ENCODE measurements at places on chromosomes 5 and 9.

GRCh38 chr9:125479846-125480615, 218.4 kb downstream of the GAPVD1 start:
- no peak for DNase-seq

DNA sequence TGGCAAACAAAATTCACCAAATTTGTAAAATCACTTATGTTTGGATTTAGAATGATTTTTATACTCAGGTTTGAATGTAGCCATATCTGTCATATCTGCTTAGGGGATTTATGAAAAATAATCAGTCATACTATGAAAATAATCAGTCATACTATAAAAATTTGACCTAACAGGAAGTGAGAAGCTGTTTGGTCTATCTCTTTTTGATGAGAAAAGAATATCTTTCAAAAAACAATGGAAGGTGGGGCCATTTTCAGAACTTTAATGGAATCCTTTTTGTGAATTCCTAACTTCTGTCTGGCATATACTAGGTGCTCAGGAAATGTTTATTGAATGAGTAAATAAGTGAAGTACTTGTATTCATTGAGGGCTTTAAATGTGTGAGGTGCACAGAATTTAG, 70.1 kb downstream of the CWC27 start:
- DNase-seq = no peak

DNA sequence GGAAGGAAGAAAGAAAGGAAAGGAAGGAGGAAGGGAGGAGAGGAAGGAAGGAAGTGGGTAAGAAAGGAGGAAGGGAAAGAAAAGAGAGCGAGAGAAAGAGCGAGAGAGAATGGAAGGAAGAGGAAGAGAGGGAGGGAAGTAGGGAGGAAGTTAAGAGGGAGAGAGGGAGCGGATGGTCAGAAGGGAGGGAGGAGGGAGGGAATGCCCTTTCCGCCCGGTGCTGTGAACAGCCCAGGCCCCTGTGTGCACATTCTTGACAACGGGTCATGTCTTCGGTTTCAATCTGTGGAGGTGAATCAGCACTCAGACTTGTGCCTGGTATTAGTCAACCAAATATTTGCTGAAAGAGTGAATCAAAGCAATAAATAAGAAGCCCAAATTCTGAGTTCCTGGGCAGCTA, 39.2 kb downstream of the PRUNE2 start:
- no peak for DNase-seq

- no peak for DNase-seq
Measured at GRCh38 chr5:27548484-27548883, 510.1 kb upstream of the CDH9 start.

- no peak for DNase-seq
Measured at GRCh38 chr9:86354818-86355309, 654 bp upstream of the TUT7 start.
